ENCODE measurements at places on chromosomes 3 and 15.

- DNase-seq = no peak
These were observed 161.0 kb upstream of the CTDSPL start for GRCh38 chr3:37700466-37701248.

DNA sequence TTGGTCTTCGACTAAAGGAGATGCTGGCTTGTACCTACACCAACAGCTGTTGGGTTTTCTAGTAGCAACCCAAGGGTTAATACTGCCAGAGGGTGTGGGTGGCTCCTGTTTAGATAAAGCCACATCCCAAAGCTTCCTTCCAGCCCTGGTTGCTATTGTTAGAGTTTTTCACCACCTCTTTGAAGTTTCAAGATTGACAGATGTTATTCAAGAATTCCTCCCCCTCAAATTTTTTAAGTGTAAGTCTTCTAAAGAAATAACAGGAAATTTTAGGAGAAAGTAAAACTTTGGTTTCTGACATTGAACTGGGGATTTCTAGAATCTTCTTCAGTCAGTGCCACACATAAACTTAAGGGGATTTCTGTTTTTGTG is 60.9 kb downstream of the TGFBR2 start:
- no peak for DNase-seq

GRCh38 chr15:78977591-78978347 is 32.9 kb upstream of the CTSH start:
- DNase-seq = no peak

- no peak for DNase-seq
These were observed 41.2 kb upstream of the AGBL1 start for GRCh38 chr15:86038491-86038890.

GRCh38 chr3:163056874-163057497 is 1560.4 kb downstream of the OTOL1 start:
- no peak for DNase-seq

DNA sequence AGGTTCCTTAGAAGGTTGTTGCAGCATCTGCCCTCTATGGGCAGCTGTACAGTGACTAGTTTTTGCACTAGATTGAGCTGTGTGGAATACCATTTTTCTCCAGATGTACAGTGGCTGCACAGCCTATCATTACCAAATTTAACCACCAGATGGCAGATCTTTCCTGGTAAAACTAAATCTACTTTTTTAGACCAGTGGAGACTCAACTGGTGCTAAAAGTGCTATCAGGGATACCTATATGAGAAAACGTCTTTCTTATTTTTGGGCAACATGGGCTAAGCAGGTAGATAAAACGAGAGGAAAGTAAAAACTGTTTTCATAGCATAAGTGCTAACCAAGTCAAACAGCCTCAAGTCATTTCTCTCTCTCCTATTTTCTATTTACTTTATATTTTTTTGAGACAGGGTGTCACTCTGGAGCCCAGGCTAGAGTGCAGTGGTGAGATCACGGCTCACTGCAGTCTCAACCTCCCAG is 21.2 kb downstream of the IGSF10 start:
- no peak for DNase-seq

All from GF-D8 (cell line).